Diencephalon (tissue), 1 donor: ENCODE measurements at places on chromosomes 13 and 19. TPM values are rescaled to one million over a fixed set of nuclear protein-coding genes. Genes with fewer than 3 reads are reported as not detected.

The CDC16 gene
- 62.7 TPM for total RNA-seq

The PSG4 gene
- total RNA-seq, result not detected

The SHD gene
- total RNA-seq, result 10.1 TPM

The TTYH1 gene
- total RNA-seq, result 191 TPM

The LGI4 gene
- total RNA-seq, result 15.0 TPM

The LILRA1 gene
- total RNA-seq, result 0.23 TPM

The ZNF534 gene
- 2.8 TPM for total RNA-seq

The LRRC25 gene
- 1.2 TPM for total RNA-seq
